GM23248 (cell line): ENCODE measurements at places on chromosomes 12 and 14. TPM values are rescaled to one million over a fixed set of nuclear protein-coding genes. Genes with fewer than 3 reads are reported as not detected.

ACAD10 gene
- 10.0 and 12.0 TPM in 2 replicates for total RNA-seq

CSRP2 gene
- 53.0 and 62.2 TPM in 2 replicates for total RNA-seq

LRRC10 gene
- not detected in 2 replicates for total RNA-seq

DTX1 gene
- not detected in 2 replicates for total RNA-seq

FOXM1 gene
- total RNA-seq: 12.4 and 23.9 TPM in 2 replicates

TAS2R10 gene
- total RNA-seq: not detected in 2 replicates

SSTR1 gene
- 17.6 and 18.4 TPM in 2 replicates for total RNA-seq

MAP3K9 gene
- not detected in 2 replicates for total RNA-seq

- peak; percentile 63 for DNase-seq
- peak overlapping the region; percentile 68 for H3K27ac ChIP-seq
- H3K4me1 ChIP-seq: peaks cover 40% of the 10 kb centered on the region
These were observed 77.5 kb downstream of the ELK3 start for GRCh38 chr12:96271469-96272199.

- peak; percentile 4 for DNase-seq
- H3K4me3 ChIP-seq: no peak overlapping the region
- no peaks in the 10 kb centered on the region for H3K4me1 ChIP-seq
- no peaks in the 10 kb centered on the region for H3K36me3 ChIP-seq
These were observed 193.6 kb downstream of the GALC start for GRCh38 chr14:87799400-87799799.

DNA sequence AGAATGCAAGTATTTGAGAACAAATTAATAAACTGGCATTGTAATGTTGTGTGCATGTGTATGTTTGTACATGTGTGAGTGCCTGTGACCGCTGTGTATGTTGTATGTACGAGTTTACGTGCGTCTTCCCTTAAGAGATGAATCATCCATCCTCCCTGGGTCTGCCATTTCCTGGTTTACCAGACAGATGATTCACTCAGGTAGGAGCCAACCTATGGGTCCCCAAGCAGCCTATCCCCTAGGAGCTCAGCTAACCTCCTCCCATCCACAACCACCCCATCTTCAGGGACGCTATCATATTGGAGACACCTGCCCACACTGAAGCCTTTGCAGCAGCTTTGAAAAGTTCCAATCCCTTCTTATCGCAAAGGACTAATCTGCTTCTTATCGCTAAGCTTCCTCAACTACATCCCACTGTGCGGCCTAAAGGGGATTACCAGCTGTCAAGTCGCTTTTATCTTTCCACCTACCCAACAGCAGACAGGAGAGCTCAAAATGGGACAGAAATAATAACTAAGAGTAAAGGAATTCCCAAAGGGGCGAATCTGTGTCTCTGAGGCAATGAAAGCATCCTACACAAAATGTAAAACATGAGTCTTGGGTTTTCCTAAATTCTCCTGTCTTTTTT, 81.5 kb upstream of the TMCC3 start:
- H3K27ac ChIP-seq: no peak overlapping the region
- H3K36me3 ChIP-seq: no peaks in the 10 kb centered on the region
- DNase-seq: no peak
- no peak overlapping the region for H3K4me3 ChIP-seq
- H3K4me1 ChIP-seq: no peaks in the 10 kb centered on the region

- peak; percentile 71 for DNase-seq
These were observed 22.6 kb upstream of the SLC15A5 start for GRCh38 chr12:16300122-16300521.

GRCh38 chr12:74431801-74432200, 105.8 kb upstream of the ATXN7L3B start:
- no peak overlapping the region for H3K27ac ChIP-seq
- no peaks in the 10 kb centered on the region for H3K27me3 ChIP-seq
- H3K4me1 ChIP-seq: no peaks in the 10 kb centered on the region
- H3K4me3 ChIP-seq: no peak overlapping the region

- peaks cover 4% of the 10 kb centered on the region; the same call in 1 of the 2 replicates for H3K36me3 ChIP-seq
- peak overlapping the region; percentile 85 for H3K27ac ChIP-seq
- H3K4me1 ChIP-seq: peaks cover 34% of the 10 kb centered on the region
- no peaks in the 10 kb centered on the region for H3K27me3 ChIP-seq
These were observed 259.5 kb downstream of the MSRB3 start for GRCh38 chr12:65537978-65538377.

GRCh38 chr12:82596483-82596882, 90.2 kb upstream of the TMTC2 start:
- H3K4me3 ChIP-seq: no peak overlapping the region
- no peak for DNase-seq
- no peaks in the 10 kb centered on the region for H3K27me3 ChIP-seq
- no peaks in the 10 kb centered on the region for H3K4me1 ChIP-seq
- H3K36me3 ChIP-seq: no peaks in the 10 kb centered on the region
- H3K27ac ChIP-seq: no peak overlapping the region

GRCh38 chr14:27190296-27190695, 592.5 kb upstream of the NOVA1 start:
- no peaks in the 10 kb centered on the region for H3K36me3 ChIP-seq
- DNase-seq: no peak
- no peaks in the 10 kb centered on the region for H3K27me3 ChIP-seq
- H3K4me3 ChIP-seq: no peak overlapping the region

DNA sequence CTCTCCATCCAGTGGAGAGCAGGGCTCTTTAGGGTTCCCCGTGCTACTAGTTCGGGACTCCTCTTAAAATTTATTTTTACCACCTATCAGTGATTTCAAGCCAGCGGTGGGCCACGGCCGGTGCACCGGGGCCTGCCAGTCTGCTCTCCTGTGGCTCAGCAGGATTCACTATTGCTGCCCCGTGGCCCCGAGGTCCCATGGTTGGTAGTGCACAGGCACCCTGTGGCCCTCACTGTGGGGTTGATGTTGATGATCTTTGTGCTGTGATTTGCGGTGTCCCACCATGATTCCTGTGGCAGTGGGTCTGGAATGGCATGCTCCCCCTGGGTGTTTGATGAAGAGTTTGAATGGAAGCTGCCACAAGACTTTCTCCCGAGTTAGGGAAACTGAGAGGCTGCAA, 12.6 kb upstream of the MEG3 start:
- peaks cover 24% of the 10 kb centered on the region for H3K27me3 ChIP-seq
- no peak overlapping the region for H3K4me3 ChIP-seq
- no peaks in the 10 kb centered on the region for H3K36me3 ChIP-seq
- no peak for DNase-seq
- H3K4me1 ChIP-seq: no peaks in the 10 kb centered on the region

DNA sequence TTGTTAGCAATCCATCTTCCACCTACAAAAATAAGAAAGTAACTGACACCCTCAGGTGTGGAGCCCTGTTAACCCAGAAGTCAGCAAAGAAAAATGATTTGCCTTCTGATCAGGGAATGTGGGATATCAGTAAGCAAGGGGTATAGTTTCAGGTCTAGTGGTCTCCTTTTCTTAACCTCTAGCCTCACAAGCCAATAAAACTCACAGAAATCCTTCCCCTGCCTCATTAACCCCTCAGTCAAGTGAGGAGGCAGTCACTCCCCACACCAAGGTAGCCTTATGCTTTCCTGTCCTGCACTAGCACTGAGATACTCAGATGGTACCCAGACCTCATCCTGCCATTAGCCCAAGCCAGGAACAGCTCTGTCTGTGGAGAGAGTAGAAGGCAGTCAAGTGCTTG, 103.4 kb upstream of the VASH1 start:
- H3K27ac ChIP-seq: no peak overlapping the region
- H3K27me3 ChIP-seq: peaks cover 6% of the 10 kb centered on the region; the same call in 1 of the 2 replicates
- no peak for DNase-seq
- no peaks in the 10 kb centered on the region for H3K36me3 ChIP-seq

GRCh38 chr12:45718306-45718705, 11.2 kb upstream of the ARID2 start:
- H3K27me3 ChIP-seq: no peaks in the 10 kb centered on the region
- H3K4me1 ChIP-seq: peaks cover 2% of the 10 kb centered on the region; the same call in 1 of the 2 replicates
- no peaks in the 10 kb centered on the region for H3K36me3 ChIP-seq
- H3K27ac ChIP-seq: no peak overlapping the region
- H3K4me3 ChIP-seq: no peak overlapping the region

- H3K27ac ChIP-seq: no peak overlapping the region
- H3K4me1 ChIP-seq: peaks cover 50% of the 10 kb centered on the region
- H3K4me3 ChIP-seq: no peak overlapping the region
- no peak for DNase-seq
- no peaks in the 10 kb centered on the region for H3K36me3 ChIP-seq
These were observed 12.3 kb downstream of the BTBD7 start for GRCh38 chr14:93320489-93320888.

- no peaks in the 10 kb centered on the region for H3K36me3 ChIP-seq
- H3K27me3 ChIP-seq: no peaks in the 10 kb centered on the region
- no peaks in the 10 kb centered on the region for H3K4me1 ChIP-seq
- H3K27ac ChIP-seq: no peak overlapping the region
- no peak overlapping the region for H3K4me3 ChIP-seq
These were observed 501.6 kb downstream of the VRK1 start for GRCh38 chr14:97298736-97299135.

DNA sequence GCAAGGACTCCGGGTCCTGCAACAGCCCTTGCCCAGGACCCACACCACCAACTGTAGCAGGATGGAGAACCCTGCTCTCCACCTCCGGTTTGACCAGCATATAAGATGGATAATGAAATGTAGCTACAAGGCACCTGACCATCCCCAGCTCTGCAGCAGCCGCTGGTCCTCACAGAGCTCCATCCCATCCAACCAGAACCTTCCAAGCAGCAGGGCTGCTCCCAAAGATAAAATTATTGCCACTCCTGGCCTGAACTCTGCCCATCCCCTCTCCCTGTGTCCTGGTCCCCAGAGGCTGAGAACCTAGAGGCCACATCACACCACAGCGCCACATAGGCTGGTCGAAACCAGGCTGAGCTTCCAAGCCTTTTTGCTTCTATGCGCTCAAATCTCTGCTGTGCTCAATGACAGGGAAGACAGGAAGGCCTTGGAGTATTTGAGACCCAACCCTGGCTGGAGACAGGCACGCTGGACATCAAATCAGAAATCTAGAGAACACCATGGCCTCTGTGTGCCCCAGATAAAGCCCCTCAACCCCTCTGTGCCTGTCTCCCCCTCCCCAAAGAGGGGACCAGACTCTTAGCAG, 4.2 kb downstream of the CDK2AP1 start:
- no peak overlapping the region for H3K4me3 ChIP-seq
- H3K4me1 ChIP-seq: peaks cover 11% of the 10 kb centered on the region; the same call in 1 of the 2 replicates
- no peaks in the 10 kb centered on the region for H3K27me3 ChIP-seq
- no peak for DNase-seq

- peak overlapping the region; percentile 10; the same call in 1 of the 2 replicates for H3K27ac ChIP-seq
- no peaks in the 10 kb centered on the region for H3K36me3 ChIP-seq
- peaks cover 11% of the 10 kb centered on the region; the same call in 1 of the 2 replicates for H3K4me1 ChIP-seq
- no peak overlapping the region for H3K4me3 ChIP-seq
These were observed 960.3 kb upstream of the TMEM132C start for GRCh38 chr12:127306604-127307215.

DNA sequence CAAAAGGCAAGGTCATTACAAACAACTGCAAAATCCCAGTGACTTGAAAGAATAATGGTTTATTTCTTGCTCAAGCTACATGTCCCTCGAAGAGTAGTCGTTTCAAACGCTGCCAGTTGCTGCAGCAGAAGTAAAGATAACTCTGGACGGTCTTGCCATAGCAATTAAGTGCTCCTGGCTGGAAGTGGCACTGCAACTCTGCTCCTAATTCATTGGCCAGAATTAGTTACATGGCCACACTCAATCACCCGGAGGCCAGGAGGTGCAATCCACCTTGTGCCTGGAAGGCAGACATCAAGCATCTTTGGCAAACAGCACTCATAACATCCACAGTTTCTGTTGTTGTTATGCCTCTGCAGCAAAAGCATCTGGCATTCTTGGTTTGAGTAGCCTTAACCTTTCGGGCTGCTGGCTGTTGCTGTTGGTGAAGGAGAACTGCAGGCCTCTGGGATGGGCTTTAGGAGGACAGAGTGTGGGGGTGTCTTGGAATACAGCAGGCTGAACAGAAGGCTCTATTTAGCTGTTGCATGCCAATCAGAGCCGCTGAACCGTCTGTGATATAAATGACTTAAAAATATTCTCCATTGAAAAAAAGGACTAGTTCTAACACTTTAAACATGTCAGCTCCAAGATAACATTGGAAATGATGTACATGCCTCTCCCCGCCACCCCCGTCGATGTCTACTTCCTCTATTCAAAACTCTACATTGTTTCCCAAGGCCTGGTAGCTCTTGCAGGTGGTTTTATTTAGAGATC, 123.5 kb upstream of the DYRK2 start:
- no peaks in the 10 kb centered on the region for H3K4me1 ChIP-seq
- no peak for DNase-seq
- no peak overlapping the region for H3K27ac ChIP-seq
- H3K36me3 ChIP-seq: no peaks in the 10 kb centered on the region

DNA sequence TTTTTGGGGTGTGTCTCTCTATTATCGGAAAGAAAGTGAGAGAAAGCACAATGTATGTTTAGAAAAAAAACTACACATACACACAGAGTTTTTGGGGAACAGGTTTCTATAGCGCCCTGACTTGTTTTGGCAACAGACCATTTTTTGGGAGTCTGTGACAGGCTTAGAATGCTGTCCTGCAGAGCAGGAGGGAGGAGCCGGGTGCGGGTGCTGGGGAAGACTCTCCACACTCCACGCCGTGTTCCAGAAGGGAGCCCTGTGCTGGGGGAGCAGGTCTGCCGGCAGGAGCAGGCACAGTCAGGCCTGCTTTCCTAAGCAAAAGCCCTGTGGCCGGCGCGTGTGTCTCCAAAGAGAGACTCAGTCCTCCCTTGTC, 26.5 kb downstream of the CD9 start:
- no peaks in the 10 kb centered on the region for H3K36me3 ChIP-seq
- H3K27ac ChIP-seq: peak overlapping the region; percentile 73
- no peaks in the 10 kb centered on the region for H3K27me3 ChIP-seq
- peak; percentile 58 for DNase-seq

DNA sequence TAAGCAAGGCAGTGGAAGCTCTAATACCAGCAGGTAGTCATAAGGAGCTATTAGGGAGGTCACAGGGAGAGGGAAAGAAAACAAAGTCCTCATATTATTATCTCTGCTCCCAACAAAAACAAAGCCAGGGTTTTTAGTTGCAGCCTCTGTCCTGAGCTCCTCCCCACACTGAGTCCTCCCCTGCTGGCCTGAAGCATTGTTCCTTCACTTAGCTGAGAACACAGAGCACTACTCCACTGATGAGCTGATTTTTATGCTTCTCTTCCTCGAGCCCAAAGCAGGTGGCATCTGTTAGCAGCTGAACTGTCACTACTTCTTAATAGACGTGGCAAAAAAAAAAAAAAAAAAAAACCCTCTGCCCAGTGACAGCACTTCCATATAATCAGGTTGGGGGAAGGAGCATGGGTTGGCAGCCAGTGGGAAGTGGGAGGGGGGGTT, 10.5 kb upstream of the STAC3 start:
- H3K4me3 ChIP-seq: no peak overlapping the region
- H3K36me3 ChIP-seq: peaks cover 27% of the 10 kb centered on the region
- H3K27me3 ChIP-seq: no peaks in the 10 kb centered on the region
- DNase-seq: no peak
- no peaks in the 10 kb centered on the region for H3K4me1 ChIP-seq
- H3K27ac ChIP-seq: no peak overlapping the region

GRCh38 chr12:80195074-80195726, 95.9 kb downstream of the OTOGL start:
- H3K27me3 ChIP-seq: no peaks in the 10 kb centered on the region
- peak; percentile 85 for DNase-seq
- no peak overlapping the region for H3K27ac ChIP-seq
- H3K36me3 ChIP-seq: no peaks in the 10 kb centered on the region
- H3K4me1 ChIP-seq: no peaks in the 10 kb centered on the region

GRCh38 chr14:78968265-78968664, 798.1 kb downstream of the NRXN3 start:
- H3K27ac ChIP-seq: peak overlapping the region; percentile 24; the same call in 1 of the 2 replicates
- peaks cover 37% of the 10 kb centered on the region for H3K4me1 ChIP-seq
- no peak for DNase-seq
- H3K36me3 ChIP-seq: no peaks in the 10 kb centered on the region

- no peak for DNase-seq
- no peak overlapping the region for H3K4me3 ChIP-seq
- no peaks in the 10 kb centered on the region for H3K36me3 ChIP-seq
- H3K27me3 ChIP-seq: no peaks in the 10 kb centered on the region
- no peaks in the 10 kb centered on the region for H3K4me1 ChIP-seq
- no peak overlapping the region for H3K27ac ChIP-seq
These were observed 40.7 kb downstream of the BCL11B start for GRCh38 chr14:99231161-99231849.
